ENCODE measurements at places on chromosomes 12 and 14.

GRCh38 chr12:44380861-44381260 is 495.3 kb downstream of the NELL2 start:
- DNase-seq, result no peak

DNA sequence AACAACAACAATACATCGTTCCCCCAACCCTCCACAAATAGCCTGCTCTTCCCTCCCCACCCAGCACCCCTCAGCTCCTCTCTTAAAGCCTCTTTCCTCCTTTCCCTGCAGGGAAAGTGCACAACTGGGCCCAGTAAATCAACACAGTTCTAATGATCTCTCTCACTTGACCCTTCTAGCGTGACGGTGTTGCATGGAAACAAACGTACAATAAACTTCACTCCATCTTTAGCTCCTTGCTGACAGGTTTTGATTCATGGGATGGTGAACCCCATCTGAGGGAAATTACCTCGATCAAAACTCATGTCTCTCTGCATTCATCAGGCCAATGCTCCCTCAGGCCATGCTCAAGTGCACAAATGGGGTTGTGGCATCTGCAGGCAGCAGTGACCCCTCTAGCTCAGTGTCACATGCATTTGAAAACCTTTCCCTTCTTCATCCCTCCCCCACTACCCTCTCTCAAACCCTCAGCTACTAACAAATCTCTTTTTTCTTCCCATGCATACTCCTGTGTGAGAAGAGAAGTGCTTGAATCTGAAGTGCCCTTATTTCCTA is 22.9 kb downstream of the GDF11 start:
- no peak for DNase-seq

DNA sequence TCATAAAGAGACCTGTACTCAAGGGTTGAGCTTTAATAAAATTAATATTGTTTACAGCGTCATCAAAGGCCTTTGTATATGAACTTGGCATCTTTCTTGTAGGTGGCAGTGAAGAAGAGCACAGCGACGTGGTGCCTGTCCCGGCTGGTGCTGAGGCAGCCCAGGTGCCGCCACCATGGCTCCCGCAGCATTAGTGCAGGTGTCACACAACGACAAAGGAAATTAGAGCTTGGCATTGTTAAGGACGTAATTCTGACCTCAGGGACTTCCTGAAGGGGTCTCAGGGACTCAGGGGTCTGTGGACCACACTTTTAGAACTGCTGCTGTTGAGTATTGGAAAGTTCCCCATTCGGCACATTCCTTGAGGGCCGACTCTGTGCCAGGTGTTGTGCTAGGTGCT is 24.1 kb downstream of the EML1 start:
- DNase-seq, result no peak

- no peak for DNase-seq
Measured at GRCh38 chr12:87960566-87960965, 68.6 kb downstream of the C12orf50 start.

- no peak for DNase-seq
Measured at GRCh38 chr12:107399046-107399445, 286.6 kb upstream of the PWP1 start.

GRCh38 chr12:70520847-70521246 is 116.4 kb downstream of the PTPRB start:
- no peak for DNase-seq

- no peak for DNase-seq
Measured at GRCh38 chr14:39181026-39181692, 6.1 kb downstream of the PNN start.

DNA sequence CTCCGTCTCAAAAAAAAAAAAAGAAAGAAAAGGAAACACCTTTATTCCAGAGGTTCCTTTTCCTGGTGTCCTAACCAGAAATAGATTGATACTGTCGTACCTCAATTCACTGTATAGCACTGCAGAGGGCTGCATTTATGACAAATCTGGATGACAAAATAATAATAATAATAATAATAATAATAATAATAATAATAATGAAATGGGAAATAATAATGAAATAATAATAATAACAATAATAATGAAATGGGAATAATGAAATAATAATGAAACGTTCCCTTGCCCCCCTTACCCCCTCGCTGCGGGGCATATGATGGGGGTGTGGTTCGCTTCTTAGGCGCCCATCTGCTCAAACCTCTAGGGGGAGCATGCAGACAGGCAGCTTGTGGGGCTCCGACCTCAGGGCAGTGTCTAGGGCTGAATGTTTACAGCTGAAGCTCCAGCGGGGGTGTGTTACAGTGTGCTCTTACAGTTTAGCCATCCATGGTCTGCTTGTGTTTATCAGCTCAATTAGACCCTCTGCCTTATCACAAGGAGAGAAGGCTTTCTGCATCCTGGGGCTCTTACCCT is 1088.3 kb upstream of the SEL1L start:
- DNase-seq, result no peak

DNA sequence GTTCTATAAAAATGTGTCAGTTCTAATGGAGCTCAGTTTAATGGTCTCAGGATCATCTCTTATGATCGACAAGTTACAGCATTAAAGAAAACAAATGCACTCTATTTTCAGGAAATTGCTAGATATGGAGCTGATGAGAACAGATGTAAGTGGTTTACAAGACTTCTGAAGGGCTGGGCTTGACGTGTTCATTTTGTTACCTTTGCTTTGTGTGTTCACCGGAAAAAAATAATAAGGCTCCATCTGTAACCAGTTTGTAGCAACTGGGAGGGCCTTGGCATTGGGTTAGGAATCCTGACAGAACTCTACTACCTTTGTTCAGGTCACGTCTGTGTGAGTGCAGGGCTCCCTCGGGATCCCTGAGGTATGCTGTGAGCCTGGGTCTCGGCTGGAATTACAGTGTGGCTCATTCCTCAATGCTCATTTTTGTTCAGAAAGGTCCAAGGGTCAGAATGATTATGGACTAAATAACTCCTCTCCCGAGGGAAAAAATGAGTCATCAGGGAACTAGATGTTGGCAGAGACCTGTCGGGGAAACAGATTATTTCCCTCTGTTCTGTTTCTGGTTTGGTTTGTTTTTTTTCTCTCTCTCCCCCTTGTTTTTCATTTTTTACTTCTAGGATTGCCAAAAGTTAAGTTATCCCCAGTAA is 158.0 kb downstream of the SLC5A8 start:
- DNase-seq, result peak; percentile 69

DNA sequence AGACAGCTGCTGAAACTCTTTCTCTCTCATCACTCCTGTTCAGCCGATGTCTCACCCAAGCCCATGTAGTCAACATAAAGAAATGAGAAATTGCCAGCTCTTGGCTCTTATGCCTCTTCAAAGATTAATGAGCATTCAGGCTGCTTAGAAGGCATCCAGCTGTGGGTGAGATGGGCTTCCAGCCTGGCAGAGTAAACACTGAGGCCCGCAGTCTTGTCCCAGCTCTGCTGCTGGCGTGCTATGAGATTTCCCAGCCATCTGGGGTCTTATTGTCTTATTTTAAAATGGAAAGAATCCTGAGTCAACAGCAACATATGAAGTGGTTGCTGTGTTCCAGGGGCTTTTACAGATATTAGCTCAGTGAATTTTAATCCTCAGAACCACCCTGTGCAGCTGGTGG is 12.6 kb downstream of the RXYLT1 start:
- no peak for DNase-seq

DNA sequence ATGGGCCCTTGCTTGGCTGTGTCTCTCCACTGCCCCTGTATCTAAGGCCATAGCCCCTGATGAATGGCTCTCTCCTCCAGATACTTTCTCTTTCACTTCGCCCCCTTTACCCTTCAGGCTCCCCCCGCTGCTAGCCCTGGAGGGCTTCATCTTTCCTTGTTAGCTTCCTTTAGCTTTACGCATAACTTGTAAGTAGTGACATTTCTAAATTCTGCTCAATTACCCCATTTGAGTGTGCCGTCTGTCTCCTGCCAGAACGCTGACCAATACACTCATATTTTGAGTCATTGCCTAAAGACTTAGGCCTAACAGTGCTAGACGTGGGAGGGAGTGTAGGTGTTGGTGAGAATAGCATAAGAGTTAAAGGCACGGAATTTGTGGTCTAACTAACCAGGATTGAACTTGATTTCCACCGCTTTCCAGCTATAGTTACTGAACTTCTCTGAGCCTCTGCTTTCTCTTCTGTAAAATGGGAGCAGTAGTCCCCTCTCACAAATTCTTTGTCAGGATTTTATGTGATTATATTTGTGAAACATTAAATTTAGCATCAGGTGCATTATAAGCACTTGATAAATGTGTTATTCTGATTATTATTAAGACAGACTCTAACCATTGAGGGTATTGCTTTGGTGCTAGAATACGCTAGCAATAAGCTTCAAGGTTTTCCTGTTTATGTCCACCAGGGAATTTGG is 129.3 kb downstream of the ZFP36L1 start:
- no peak for DNase-seq

DNA sequence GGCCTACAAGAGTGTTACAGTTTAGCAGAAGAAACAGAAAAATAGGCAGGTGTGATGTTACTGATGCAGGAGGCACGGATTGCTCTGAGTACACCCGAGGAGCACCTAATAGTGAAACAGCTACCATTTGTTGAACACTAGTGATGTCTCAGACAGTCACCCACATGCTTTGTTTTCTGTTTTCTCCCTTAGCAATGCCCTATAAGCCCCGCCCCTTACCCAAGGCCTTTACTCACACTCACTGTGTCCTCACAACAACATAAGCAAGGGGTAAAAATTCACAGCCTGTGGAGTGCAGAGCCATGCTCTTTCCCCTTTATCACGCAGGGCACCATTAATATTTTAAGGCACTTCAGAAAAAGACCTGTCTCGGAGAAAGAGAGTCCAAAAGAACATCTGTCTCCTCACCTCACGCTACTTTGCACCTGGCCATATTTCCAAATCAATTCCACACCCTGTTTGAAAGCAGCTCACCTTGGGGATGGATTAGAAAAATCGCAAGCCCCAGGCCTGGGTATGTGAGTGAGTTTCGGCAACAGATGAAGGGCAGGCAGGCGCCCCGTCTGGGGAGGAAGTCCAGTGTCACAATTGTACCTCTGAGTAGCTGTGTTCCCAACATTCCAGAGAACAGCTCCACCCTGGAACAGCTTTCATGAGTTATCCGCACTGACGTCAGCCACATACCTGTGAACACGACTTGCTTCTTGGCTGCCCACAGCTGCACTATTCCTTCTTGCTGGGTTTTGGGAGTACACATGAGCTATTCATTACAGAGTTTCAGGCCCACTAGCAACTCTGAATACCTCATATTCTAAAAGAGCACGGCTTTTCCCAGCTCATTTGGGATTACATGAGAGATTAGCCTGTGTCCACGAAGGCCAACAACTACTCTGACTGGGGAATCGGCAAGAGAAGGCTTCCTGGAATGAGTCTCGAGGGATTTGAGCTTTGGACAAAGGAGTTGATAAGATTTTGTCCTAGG is 26.0 kb downstream of the MAPK1IP1L start:
- DNase-seq, result no peak

DNA sequence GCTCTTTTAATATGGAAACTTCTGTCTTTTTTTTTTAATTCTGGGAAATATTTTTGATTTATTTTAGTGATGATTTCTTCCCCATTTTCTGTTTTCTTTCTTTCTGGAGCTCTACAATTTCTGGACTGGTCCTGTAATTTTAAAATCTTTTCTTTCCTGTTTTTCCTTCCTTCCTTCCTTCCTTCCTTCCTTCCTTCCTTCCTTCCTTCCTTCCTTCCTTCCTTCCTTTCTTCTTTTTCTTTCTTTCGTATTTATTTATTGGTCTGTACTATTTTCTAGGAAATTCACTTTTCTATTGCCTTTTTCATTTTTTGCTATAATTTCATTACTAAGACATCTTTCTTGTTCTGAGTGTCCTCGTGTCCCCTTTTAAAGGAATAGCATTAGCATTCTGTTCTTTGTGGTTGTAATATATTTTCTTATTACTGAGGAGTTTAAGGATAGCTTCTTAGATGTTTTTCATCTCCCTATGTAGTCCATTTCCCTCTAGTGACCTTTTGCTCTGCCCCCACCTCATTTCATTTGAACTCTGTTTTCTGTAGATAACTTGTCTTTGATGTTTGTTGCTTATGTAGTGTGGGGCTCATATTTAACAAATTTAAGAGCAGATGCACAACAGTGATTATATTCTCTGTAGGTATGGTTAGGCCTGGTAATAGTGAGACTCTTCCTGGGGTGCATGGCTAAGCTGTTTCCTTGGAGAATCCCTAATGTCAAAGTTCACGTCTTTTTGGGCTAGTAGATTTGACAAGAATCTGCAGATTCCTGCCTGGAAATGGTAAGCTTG is 38.0 kb downstream of the TBC1D15 start:
- no peak for DNase-seq

Data from pulmonary artery endothelial cell (primary cell).